ENCODE measurements at places on chromosomes 6 and 20. TPM values are rescaled to one million over a fixed set of nuclear protein-coding genes. Genes with fewer than 3 reads are reported as not detected.

DNA sequence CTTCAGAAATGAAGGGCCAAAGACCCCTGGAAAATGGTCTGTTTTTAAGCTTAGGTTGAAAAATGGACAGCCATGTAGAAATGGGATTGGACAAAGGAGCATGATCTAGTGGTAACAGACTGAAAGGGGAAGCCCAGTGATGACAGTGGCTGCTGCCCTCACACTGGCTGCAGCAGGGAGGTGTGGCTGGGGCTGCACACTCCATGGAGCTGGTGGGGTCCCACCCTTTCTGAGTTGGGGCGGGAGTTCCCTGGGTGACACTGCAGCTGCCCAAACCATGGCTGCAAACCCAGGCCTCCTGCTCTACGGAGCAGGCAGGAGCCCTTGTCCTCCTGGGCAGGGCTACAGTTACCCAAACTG is 8.5 kb upstream of the PACSIN1 start:
- DNase-seq = no peak
- H3K27ac ChIP-seq = no peak overlapping the region
- no peaks in the 10 kb centered on the region for H3K36me3 ChIP-seq
- no peaks in the 10 kb centered on the region for H3K4me1 ChIP-seq
- no peaks in the 10 kb centered on the region for H3K27me3 ChIP-seq

DNA sequence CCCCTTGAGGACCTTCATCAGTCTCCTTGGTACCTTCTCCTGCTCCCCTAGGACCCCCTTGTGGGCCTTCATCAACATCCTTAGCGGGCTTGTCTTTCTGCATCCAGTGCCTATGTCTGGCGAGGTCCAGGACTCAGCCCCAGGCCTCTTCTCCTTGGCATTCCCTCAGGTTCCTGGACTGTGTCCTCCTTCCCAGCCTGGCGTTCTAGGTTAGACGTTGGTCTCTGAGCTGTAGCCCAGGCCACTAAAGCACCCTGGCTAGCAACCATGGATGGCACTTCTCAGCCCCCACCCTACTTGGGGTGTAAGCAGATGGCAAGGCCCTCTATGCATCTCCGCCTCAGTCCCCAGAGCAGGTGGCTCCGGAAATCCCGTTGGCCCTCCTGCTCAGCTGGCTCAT is 51.5 kb upstream of the NNAT start:
- no peaks in the 10 kb centered on the region for H3K36me3 ChIP-seq
- no peaks in the 10 kb centered on the region for H3K4me1 ChIP-seq
- no peak overlapping the region for H3K27ac ChIP-seq
- H3K27me3 ChIP-seq = no peaks in the 10 kb centered on the region

GRCh38 chr6:40978687-40979289 is 60.2 kb downstream of the UNC5CL start:
- no peaks in the 10 kb centered on the region for H3K36me3 ChIP-seq
- H3K4me1 ChIP-seq = peaks cover 5% of the 10 kb centered on the region
- H3K27me3 ChIP-seq = no peaks in the 10 kb centered on the region
- DNase-seq = no peak

DNA sequence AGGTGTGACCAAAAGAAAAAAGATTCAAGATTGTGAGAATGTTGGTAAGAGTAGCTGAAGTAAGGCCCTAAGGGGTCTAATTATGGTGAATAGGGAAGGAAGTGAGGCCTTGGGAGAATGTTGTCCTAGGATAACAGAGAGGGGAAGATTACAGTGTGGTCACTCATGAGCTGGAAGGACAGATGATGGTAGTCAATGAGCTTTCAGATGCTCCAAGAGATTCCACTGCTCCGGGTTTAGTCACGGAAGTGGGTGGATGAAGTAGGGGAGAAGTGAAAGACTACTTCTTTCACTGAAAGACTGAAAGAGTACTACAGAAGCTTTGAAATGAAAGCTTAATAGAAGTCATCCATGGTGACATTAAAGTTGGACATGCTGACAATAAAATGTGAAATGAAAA is 108.5 kb downstream of the MMS22L start:
- H3K27me3 ChIP-seq = no peaks in the 10 kb centered on the region
- H3K36me3 ChIP-seq = no peaks in the 10 kb centered on the region
- H3K27ac ChIP-seq = no peak overlapping the region
- DNase-seq = no peak
- no peak overlapping the region for H3K4me3 ChIP-seq
- no peaks in the 10 kb centered on the region for H3K4me1 ChIP-seq

DNA sequence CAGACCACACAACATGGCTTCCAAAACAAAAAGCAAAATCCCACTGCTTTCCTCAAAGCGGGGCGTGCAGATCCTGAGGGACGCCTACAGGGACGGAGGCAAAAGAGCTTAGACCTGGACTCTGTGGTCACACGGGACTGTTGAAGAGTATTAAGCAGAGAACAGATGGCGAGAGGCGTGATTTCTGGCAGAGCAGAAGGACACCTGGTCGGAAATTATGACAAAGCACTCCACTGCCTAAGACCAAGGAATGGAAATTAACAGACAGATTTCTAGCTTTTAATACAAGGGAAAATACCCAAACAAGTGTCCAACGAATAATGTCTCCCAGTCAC is 15.4 kb downstream of the CST7 start:
- H3K27me3 ChIP-seq = no peaks in the 10 kb centered on the region
- H3K27ac ChIP-seq = no peak overlapping the region
- H3K4me1 ChIP-seq = no peaks in the 10 kb centered on the region
- H3K36me3 ChIP-seq = no peaks in the 10 kb centered on the region
- H3K4me3 ChIP-seq = no peak overlapping the region

RAE1 gene
- 18.6 TPM for total RNA-seq
